ENCODE measurements at places on chromosomes 7 and 10. TPM values are rescaled to one million over a fixed set of nuclear protein-coding genes. Genes with fewer than 3 reads are reported as not detected.

GNGT1 gene
- not detected for total RNA-seq

DNA sequence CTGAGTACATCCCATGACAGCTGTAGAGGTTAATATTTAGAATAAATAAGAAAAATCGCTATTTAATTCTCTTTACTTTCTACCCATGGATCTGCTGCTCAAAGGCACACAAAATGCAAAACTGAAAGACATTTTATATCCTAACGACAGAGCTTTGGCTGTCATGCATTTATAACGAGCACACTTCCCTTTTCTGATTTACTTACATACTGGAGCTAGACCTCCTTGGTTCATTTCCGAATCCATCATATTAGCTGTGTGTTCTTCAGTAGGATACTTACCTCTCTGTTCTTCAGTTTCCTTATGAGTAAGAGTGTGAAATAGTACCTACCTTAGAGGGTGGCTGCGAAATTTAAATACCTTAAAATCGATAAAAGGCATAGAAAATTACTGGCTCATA lies 10.9 kb downstream of the CALCR start:
- no peak for DNase-seq

DNA sequence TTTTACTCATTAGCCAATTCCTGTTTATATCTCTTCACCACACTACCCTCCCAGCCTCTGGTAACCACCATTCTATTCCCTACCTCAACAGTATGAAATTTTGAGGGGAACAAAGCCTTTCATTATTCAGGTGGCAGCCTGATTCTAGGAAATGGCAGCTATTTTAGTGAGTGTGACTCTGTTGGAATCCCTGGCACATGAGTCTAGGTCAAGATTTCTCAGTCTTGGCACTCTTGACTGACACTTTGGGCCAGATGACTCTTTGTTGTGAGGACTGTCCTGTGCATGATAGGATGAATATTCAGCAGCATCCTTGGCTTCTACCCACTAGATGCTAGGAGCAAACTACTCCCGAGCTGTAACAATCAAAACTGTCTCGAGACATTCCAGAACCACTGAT lies 322.8 kb upstream of the PHYHIPL start:
- no peak for DNase-seq

C10orf53 gene
- not detected for total RNA-seq

GRCh38 chr7:38953227-38953626 lies 24.5 kb upstream of the POU6F2 start:
- no peak for DNase-seq

Measured in MG63 (cell line).